NCI-H1436 (cell line): ENCODE measurements at places on chromosomes 6 and 20.
A peak's percentile ranks its signal among the peaks of the same experiment; 100 is the strongest.

- no peak for DNase-seq
Measured at GRCh38 chr6:143167224-143167623, 106.5 kb downstream of the AIG1 start.

DNA sequence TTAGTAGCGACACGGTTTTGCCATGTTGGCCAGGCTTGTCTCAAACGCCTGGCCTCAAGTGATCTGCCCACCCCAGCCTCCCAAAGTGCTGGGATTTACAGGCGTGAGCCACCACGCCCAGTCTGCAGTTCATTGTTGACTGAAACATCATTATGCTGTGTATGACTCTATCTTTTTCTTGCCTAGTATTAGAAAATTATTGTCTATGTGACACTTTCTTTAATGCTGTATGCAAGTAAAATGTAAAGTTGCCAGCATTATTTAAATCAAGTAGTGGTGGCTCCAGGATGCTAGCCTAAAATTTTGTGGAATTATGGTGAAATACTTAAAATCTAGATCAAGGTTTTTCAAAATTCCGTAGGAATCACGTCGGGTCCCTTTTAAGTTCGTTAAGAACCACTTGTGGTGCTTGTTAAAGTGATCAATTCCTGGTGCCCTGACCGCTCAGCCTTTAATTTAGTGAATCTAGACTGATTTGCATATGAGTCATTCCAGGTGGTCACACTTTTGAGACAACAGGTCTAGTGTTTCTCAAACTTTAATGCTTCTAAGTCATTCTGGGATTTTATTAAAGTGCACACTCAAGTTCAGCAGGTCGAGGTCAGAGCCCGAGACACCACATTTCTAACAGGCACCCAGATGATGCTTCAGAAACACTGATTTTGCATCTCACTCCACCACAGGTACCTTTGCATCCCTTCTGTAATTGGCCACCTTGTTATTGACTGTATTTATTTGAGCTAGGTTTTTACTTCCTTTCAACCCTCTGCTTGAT lies 132.6 kb upstream of the MTHFD1L start:
- DNase-seq = no peak

- DNase-seq = no peak
Measured at GRCh38 chr6:143164565-143165105, 103.9 kb downstream of the AIG1 start.

GRCh38 chr20:8076306-8077136 lies 55.5 kb upstream of the PLCB1 start:
- no peak for DNase-seq

GRCh38 chr20:48292806-48293205 lies 507.5 kb upstream of the SULF2 start:
- DNase-seq = no peak

DNA sequence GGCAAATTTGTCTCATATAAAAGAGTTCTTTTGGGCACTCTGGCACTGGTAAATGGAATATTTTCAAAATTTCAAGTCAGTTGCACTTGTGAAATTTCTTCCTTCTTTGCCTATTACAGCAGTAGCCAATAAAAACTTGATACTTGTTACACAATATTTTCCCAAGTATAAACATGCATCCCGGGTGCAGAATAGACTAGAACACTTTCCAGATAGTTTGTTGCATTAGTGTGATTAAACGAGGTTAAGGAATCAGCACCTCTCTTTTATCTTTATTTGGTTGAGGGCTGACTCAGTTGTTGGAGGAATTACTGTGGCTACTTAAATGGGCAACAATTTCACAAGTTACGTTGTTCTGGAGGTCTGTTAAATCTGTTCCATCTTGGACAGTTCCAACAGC lies 467.5 kb downstream of the CDKAL1 start:
- no peak for DNase-seq

DNA sequence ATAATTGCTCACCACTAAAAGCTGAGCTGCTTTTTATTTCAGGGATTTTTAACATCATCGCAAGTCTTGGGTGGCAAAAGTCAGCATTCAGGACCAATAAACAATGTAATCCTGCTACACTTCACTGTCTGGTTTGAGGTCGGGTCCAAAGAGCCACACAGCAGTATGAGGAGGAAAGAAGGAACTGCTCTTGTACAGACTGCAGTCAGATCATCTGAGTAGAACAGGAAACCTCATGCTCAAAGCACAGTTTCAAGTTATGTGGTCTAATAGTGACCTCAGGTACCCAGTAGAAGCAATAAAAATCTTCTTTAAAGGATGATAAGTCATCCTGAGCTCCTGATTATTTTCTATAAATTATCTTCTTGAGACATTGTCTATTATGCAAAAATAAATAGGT lies 211.4 kb downstream of the FUT9 start:
- no peak for DNase-seq

- DNase-seq = no peak
Measured at GRCh38 chr20:40532103-40532502, 156.9 kb downstream of the MAFB start.

GRCh38 chr6:150417899-150418826 lies 49.4 kb downstream of the IYD start:
- peak; percentile 8 for DNase-seq

DNA sequence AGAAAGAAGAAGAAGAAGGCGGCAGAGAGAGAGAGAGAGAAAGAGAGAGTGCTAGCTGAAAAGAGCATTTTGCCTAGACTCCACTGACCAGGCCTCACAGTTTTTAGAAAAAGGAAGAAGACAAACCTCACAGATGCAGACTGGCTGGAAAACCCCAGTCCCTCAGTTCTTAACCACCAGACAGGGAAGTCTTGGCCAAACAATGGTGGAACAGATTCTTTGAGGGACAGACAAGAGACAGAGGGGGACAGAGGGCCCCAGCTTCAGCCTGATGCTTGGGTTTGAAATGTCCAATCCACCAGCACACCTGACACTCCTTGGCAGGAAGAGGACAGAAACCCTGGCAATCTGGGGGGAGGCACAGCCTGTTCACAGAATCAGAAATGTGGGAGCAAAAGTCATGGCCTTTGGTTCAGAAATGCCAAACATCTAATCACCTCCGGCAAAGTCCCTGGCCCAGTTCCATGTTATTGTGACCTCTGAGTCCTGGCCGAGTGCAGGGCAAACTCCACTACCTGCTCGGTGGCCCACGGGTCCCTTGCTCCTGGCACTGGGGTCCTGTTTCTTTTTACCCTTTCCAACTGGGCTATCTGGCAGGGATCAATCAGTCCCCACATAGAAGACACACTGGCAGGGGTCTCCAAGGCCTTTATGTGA lies 235.2 kb downstream of the LY86 start:
- DNase-seq = no peak

DNA sequence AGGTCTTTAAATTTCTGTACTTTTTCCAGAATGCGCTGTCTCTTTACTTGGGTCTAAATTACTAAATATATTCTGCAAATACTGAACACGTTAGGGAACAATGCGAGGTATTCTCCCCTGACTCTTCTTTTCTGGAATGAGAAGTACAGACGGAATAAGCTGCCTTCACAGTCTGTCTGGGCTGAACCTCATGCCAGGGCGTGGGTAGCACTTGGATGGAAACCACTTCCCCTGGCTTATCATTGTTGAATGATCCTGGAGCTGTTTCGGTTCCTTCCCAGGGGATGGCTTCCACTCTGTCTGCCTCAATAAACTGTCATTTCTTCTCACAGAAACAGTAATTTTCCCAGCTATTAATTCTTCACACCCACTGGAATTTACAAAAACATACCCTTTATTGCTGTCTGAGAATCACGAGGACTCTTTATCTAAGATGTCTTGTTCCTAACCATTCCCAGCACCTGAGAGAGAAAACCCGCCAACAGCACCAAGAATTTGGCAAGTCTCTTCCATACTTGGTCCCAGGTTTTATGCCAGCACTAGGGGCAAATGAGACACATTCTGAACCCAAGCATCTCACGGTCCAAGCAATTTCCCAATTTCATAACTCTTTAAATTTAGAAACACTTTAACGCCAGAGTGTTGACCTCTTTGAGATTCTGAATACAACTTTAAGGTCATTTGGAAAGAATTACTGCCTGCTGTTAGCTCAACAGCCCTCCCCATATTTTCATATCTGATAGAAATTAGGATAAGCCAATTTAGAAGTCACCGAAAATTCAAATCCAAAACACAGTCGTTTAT lies 43.2 kb upstream of the ADGRF5 start:
- DNase-seq = no peak

- no peak for DNase-seq
Measured at GRCh38 chr6:364609-365540, 26.7 kb upstream of the IRF4 start.

- no peak for DNase-seq
Measured at GRCh38 chr6:133630651-133631050, 258.3 kb upstream of the TCF21 start.

DNA sequence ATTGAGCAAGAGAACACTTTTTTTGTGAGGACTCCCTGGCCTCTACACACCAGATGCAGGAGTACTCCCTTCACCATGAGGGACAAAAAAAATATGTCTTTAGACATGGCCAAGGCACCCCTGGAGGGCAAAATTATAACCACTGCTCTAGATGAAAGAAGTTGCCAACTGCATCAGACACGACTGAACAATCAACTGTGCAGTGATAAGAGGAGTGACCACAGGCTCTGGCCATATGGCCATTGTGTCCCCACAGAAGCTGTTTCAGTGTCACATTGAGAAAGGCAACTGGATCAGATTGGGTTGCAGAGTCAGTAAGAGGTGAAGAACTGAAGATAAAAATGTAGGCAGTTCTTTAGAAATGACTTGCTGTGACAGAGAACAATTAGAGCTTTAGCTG lies 85.7 kb downstream of the C6orf118 start:
- no peak for DNase-seq

- DNase-seq = no peak
Measured at GRCh38 chr6:103895136-103895535, 964.6 kb downstream of the HACE1 start.

- no peak for DNase-seq
Measured at GRCh38 chr6:131976545-131977061, 25.4 kb upstream of the CCN2 start.
